Breast epithelium (tissue), 4 donors: ENCODE measurements at places on chromosomes 16 and 17. TPM values are rescaled to one million over a fixed set of nuclear protein-coding genes. Genes with fewer than 3 reads are reported as not detected.

Gene FOXO3B
- total RNA-seq: 4.6 TPM

Gene TBC1D3C
- total RNA-seq: not detected

Gene HYDIN
- 9.4 TPM for total RNA-seq

Gene LPO
- not detected for total RNA-seq

Gene TBC1D28
- total RNA-seq: not detected

Gene MFSD6L
- total RNA-seq: 0.59 TPM

Gene ADAD2
- not detected for total RNA-seq

Gene LCAT
- 18.6 TPM for total RNA-seq

Gene NHERF2
- total RNA-seq: 58.3 TPM

Gene DNASE1L2
- 0.66 TPM for total RNA-seq

Gene CFAP97D1
- total RNA-seq: 0.16 TPM

Gene HOXB13
- 0.16 TPM for total RNA-seq

DNA sequence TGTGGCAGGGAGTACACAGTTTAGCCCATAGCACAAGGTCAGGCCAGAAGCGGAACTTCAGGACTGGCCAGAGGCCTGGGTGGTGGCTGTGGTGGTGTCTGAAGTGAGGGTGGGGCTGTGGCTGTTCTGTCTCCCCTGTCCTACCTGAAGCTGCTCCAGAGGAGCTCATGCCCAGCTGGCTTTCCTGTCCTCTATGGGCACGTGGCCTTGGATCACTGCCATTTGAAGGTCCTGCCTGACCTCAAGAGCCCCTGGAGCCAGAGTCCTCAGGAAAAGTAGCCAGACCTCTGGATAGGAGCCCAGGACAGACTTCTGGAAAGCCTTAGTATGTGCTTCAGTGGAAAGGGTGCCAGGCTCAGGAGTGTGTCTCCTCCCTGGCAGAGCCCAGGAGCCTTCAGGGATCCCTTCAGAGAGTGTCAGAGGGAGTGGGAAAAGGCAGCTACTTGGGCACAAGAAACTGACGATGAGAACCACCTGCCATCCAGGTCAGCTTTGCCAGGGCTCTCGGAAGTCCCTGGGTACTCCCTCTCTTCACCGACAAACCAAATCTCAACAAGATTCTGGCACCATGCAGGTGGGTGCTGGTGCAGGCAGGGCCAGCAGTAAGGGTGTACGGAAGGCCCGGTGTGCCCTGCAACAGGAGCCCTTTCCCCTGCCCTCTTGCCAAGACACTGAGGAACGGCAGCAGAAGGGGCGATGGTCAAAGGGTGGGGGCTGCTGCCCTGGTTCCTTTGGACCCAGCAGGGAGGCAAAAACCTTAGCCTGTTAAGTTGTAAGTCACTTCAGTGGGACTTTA, 153.7 kb downstream of the NTN1 start:
- no peak for DNase-seq

DNA sequence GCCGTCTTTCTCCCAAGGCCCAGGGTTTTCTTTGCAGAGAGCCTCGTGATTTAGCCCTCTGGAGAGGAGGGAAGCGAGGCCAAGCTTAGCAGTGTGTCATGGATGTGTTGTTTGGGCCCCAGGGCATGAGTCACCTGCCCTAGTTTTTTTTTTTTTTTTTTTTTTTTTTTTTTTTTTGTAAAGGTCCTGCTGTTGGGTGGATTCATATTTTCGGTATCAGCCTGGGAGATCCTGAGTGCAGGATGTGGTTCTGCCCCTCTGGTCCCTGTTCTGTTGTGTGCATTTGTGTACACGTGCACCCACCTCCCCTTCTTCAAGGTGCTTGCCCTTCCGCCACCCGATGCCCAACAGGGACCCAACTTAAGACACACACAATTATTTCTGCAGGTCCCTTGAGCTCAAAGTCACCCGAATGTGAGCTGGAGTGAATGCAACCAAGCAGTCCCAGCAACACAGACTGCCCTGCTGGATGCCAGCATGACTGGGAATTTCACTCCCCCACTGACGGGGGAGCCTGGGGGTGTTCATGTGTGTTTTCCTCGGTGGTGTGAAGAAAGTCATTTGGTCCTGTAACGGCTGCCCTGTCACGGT, 265.8 kb upstream of the TNRC6C start:
- no peak for DNase-seq

DNA sequence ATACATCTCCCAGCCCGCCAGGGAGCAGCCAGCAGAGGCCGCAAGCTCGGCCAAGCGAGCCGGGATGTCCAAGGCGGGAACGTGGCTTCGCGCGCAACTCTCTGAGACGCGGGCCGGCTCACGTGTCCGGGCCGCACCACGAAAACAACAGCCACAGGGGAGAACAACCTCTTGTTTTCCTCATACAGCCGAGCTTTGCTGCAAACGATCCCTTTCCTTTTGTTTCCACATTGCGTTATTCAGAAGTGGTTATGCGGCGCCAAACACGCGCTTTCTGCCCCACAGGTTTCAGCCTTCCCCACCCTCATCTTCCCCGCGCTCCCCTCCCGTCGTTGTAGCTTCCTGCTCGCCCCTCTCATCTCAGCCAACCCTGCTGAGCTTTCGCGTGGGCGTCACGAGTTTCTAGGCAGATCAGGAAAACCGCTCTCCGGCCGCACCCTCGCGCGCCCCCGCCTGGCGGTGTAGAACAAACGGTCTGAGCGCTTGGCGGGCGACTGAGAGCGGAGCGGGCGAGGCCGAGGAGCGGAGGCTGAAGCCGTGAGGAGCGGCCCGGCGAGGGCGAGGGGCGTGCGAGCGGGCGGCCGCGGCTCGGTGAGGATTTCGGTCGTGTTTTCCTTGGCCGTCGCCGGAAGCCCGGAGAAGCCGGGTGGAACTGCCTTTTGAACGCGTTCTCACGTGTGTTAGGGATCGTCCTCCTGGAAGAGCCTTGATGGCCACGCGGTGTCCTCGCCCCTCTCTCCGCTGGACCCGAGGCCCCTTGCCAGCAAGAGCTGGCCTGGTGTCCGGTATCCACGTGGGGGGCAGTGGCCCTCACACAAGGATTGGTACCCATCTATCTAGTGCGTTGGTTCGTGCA, 6.6 kb upstream of the SMARCD2 start:
- peak; percentile 88 for DNase-seq

GRCh38 chr17:6328279-6328678, 106.6 kb downstream of the AIPL1 start:
- DNase-seq: no peak

DNA sequence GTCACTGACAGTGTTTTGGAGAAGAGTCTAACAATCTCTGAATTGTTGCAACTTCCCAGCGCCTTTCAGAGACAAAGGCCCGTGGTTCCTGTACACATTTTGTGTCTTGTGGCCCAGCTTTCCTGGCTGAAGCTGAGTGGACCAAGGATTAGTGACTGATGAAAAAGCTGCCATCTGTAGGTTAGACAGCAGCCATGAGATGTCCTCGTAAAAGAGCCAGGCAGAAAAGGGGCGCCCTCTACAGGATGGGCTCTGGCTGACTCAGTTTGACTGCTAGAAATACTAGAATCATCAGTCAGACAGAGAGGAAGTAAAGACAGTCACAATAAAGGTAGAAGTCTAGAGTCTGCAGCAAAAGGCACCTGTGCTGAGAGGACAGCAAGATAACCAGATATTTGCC, 26.5 kb upstream of the NF1 start:
- no peak for DNase-seq

- no peak for DNase-seq
Observed at GRCh38 chr16:89918453-89919347, at the start of gene MC1R. MC1R (plus strand) TSS chr16:89918862; CDS start chr16:89919259, 397 bp downstream.

DNA sequence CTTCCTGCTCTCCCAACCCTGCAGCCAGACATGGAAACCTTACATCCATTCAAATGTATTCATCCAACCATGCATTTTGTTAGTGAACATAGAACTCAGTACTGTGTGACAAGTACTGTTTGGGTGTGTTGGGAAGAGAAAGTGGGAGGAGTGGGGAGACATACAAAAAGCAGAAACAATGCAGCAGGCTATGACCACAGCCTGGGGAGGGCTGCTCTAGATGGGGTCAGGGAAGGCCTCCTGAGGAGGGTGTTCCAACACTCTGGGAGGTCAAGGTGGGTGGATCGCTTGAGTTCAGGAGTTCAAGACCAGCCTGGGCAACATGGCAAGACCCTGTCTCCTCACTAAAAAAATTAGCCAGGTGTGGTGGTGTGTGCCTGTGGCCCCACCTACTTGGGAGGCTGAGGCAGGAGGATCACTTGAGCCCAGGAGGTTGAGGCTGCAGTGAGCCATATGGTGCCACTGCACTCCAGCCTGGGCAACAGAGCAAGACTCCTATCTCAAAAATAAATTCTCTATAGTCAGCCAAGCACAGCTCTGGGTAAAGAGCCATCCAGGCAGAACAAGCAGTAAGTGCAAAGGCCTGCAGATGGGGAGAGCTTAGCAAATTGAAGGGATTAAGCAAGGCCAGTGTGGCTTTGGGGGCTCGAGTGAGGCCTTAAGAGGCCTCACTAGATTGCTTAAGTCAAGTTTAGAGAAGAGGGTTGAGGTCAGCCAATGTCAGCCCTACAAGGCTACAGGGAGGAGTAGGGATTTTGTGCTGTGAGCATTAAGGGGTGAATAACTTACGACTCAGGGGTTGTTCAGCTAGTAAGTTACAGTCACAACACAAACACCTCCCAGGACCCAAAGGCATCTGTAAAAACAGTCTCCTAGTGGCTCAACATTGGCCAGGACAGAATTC, 5.5 kb downstream of the SLC13A2 start:
- no peak for DNase-seq

- DNase-seq: no peak
Observed at GRCh38 chr17:20975566-20975965, 67.2 kb downstream of the USP22 start.

GRCh38 chr16:63037761-63038396, 1001.6 kb upstream of the CDH8 start:
- no peak for DNase-seq

- DNase-seq: peak; percentile 20
Observed at GRCh38 chr17:58666858-58667267, 25.0 kb downstream of the TEX14 start.

GRCh38 chr16:20306401-20306800, 20.9 kb downstream of the GP2 start:
- no peak for DNase-seq

DNA sequence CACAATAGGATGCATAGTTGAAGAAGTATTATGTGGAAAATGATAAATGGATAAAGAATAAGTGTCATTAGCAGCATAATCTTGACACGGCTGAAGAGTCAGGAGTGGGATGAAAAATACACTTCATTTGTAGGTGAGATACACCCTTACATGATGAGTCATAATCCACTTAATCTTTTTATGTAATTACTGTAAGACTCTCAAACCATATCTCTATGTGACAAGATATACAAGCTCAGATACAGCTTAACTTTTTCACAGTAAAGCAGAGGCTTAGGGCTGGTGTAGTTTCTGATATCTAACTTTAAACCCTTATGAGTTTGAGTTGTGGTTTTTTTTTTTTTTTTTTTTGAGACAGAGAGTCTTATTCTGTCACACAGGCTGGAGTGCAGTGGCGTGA, 101.2 kb downstream of the FTO start:
- no peak for DNase-seq

GRCh38 chr17:78908426-78908825, 5.4 kb upstream of the CEP295NL start:
- no peak for DNase-seq

- no peak for DNase-seq
Observed at GRCh38 chr16:10981697-10982216, 37.4 kb downstream of the CLEC16A start.

GRCh38 chr16:69663846-69664245, 62.5 kb downstream of the NQO1 start:
- DNase-seq: no peak

- no peak for DNase-seq
Observed at GRCh38 chr17:55742272-55743102, 8.4 kb upstream of the PCTP start.

DNA sequence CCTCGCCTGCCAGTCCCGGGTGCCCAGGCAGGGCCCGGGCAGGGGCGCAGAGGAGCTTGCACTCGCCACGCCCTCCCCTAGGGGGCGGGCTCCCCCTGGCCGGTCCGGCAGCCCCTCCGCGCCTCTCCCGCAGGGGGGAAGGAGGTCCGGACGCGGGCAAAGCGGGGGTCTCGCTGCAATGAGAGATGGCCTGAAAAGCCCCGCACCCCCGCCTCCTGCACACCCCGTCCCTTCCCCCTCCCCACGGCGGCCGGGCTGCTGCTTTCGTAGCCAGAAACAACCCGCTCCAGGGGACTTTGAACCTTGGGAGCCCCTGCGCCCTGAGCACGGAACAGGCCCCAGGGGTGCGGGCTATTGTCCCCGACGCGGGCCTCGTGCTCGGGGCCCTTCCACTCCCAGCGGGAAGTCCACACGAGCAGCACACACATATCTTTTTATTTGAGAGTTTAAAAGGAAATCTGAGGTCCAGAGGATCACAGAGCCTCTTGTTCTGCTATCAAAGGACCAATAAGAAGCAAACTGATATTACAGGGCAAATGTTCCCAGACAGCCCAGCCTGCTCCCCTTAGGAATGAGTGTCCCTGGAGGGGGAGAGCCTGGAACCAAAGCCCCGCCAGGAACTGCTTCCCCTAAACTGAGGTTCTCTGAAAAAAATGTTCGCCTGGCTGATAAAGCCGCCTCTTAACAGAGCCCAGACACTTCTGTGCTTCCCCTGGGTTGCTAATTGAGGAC, 5.8 kb upstream of the CBX4 start:
- no peak for DNase-seq

- DNase-seq: no peak
Observed at GRCh38 chr17:42969001-42969581, 4.8 kb upstream of the AARSD1 start.

DNA sequence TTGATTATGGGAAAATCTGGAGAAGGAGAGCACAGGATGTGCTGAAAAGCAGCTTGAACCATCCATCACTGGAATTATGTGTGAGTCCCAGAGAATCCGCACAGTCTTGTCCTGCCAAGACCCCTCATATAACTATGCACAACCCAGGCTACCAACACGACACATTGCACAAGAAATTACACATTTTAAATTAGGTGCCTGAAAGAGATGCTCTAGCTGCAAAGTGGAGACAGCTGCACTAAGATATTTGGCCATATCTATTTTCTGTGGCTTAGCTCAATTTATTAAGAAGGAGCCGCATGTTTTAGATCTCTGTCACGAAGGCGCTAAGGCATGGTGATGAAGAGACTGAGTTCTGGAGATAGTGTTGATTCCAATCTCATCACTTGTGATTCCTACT, 1308.4 kb downstream of the CDH8 start:
- no peak for DNase-seq

GRCh38 chr17:61453566-61454380, 1.6 kb downstream of the TBX4 start:
- DNase-seq: no peak

DNA sequence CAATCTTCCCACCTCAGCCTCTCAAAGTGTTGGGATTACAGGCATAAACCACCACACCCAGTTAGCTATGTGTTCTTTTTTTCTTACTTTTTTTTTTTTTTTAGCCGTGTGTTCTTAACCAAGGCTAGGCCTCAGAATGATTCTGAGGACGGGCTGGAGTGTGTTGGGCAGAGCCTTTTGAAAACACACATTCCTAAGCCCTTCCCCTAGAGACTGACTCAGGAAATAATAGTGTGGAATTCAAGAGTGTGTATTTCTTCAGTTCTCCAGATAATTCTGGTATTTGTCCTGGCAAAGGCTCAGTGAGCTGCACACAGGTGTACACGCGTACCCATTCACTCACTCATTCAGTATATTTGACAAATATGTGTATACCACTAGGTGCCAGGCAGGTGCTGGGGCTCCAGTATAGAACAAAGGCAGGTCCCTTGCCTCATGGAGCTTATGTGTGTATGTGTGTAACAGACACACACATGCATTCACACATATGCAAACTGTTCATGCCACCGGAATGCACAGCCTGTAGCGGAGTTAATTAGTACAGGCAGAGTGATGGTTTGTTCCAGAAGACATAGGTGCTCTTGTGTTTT, 19.4 kb upstream of the NFATC3 start:
- no peak for DNase-seq
